ENCODE measurements at places on chromosomes 7 and 10. TPM values are rescaled to one million over a fixed set of nuclear protein-coding genes. Genes with fewer than 3 reads are reported as not detected.

DNA sequence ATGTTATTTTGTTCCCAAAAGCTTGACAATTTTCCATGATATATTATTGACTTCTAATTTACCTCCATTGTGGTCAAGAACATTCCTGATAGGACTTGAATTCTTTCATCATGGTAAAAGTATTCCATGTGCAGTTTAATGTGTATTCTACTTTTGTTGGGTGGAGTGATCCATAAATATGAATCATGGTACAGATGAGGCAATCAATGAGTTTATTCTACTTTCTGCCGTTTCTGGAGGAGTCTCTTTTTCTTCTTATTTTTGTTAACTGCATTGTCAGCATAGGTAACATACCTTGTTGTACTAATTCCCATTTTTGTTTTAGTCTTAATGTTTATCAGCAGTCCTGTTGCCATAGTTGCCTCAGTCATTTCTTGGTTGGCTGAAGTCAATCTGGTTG, 69.6 kb downstream of the SHOC2 start:
- DNase-seq, result no peak

DNA sequence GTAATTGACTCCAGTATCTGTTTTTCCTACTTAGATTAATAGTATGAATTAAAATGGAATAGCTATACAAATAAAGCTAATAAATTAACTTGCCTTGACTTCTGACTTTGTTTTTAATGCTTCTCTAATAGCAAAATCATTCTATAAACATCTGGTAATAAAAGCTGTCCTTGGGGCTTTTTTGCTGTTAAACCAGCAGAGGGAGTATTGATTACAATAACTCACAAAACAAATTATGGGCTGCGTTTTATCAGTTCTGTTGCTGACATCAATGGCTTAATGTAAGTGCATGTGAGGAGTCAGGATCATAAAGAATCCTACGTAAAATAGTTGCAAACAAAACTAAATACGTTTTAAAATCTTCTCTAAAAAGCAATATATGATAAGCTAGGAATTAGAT, 667.8 kb downstream of the PCDH15 start:
- no peak for DNase-seq

- no peak for DNase-seq
Observed at GRCh38 chr10:125294109-125294508, 133.7 kb upstream of the CTBP2 start.

C10orf95 gene
- not detected for total RNA-seq

YAE1 gene
- total RNA-seq, result 53.6 TPM

SFTPA1 gene
- not detected for total RNA-seq

GRCh38 chr10:50653758-50654157, 30.0 kb upstream of the SGMS1 start:
- DNase-seq, result no peak

DNA sequence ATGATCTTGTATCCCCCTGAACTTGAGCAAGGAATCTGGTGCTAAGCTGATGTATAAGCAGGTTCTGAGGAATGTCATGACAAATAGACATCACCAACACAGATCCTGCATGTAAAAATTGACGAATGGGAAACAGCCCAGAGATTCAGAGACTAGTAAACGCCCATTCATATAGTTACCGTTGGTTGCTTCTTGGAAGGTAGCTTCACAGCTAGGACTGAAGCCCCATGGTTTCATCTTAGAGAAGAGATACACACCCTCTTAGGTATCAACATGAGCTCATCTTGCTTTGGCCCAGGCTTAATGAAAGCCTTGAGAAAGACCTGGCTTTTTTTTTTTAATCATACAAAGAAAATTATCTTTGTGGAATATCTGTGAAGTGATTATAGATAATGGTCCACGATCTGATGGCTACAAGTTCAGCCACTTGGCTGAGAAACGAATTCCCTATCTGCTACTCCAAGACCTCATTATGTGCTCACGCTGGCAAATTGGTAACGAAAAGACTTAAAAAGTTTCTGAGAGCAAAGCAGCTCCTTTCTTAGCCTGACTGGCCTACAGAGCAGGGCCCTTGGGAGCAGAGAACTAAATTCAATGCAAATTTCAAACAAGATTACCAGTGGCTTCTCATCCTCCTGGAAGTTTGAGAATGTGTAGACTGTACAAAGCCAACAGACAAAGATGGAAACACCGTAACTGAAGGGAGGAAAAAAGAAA, 181.1 kb downstream of the NRP1 start:
- DNase-seq, result no peak

WIPF3 gene
- total RNA-seq, result 0.95 TPM

GRCh38 chr7:102424129-102424551, 9.2 kb upstream of the ORAI2 start:
- DNase-seq, result no peak

SPDYE8 gene
- not detected for total RNA-seq

ZNF92 gene
- 30.6 TPM for total RNA-seq

ATOH7 gene
- not detected for total RNA-seq

DNA sequence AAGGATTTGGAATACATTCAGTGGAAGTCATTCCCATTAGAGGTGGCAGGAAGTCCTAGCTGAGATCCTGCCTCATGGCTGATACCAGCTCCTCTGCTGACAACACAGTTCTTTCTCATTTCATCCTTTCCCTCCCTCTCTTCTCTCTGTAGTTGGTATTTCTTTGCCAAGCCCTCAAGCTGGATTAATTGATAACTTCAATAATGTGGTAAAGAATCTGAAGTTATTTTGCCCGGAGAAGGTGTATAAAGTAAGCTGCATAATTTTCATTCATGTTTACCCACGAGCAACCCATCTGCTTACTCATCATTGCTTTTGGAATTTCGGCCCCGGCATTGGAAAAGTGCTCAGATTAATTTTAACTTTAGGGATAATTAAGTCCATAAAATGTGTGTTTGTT, 85.2 kb upstream of the PLPP4 start:
- DNase-seq, result no peak

- no peak for DNase-seq
Observed at GRCh38 chr10:5809527-5810154, 3.6 kb downstream of the GDI2 start.

Data from urinary bladder (tissue), 4 donors.